ENCODE measurements at places on chromosomes 4 and X. TPM values are rescaled to one million over a fixed set of nuclear protein-coding genes. Genes with fewer than 3 reads are reported as not detected.

NPNT gene
- 198 TPM for total RNA-seq

ASB12 gene
- not detected for total RNA-seq

MTTP gene
- total RNA-seq: 92.2 TPM

UGT2B10 gene
- total RNA-seq: 31.0 TPM

TCP11X2 gene
- 0.72 TPM for total RNA-seq

TMPRSS11D gene
- total RNA-seq: not detected

TGIF2LX gene
- total RNA-seq: not detected

PWWP3B gene
- 34.9 TPM for total RNA-seq

BRS3 gene
- not detected for total RNA-seq

RIPPLY1 gene
- total RNA-seq: not detected

DNA sequence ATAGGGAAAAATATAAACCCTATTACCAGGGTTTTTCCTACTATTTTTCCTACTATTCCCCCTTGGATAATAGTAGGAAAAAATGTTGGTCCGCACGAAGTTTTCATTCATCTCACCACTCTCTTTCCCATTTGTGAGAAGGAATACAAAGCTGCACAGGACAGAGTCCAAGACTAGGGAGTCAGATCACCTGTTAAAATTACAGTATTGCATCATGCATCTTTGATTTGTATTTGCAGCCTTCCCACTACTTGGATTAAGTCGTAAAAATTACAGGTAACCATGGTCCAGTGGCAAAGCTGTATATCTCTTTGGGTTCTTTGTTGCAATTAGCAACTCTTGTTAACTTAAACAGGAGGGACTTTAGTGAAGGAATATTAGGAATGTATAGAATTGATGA, 121.5 kb downstream of the FNIP2 start:
- no peak for DNase-seq

GRCh38 chrX:155086961-155087735, 15.8 kb downstream of the BRCC3 start:
- DNase-seq: no peak

GRCh38 chr4:76311896-76312331, 5.4 kb downstream of the STBD1 start:
- DNase-seq: peak; percentile 34

- no peak for DNase-seq
Observed at GRCh38 chr4:1368421-1369090, 21.5 kb downstream of the UVSSA start.

DNA sequence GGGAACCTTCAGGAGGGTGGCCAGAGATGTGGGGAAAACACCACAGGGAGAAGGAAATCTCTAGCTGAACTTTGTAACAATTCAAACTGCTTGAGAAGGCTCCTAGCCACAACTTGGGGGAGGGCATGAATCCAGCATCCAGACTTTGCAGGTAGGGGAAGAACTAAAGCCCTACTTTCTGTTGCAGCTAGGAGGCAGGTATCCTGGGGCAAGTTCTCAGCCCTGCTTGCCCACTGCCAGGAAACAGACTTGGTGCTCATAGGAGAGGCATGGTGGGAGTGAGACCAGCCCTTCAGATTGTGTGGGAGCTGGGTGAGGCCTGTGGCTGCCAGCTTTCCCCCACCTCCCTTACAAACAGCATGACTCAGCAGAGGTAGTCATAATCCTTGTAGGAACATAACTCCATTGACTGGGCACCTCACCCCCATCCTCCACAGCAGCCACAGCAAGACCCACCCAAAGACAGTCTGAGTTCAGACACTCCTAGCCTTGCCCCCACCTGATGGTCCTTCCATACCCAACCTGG, 209.5 kb upstream of the CPEB2 start:
- no peak for DNase-seq

- no peak for DNase-seq
Observed at GRCh38 chr4:76980261-76980660, 30.7 kb downstream of the SEPTIN11 start.

DNA sequence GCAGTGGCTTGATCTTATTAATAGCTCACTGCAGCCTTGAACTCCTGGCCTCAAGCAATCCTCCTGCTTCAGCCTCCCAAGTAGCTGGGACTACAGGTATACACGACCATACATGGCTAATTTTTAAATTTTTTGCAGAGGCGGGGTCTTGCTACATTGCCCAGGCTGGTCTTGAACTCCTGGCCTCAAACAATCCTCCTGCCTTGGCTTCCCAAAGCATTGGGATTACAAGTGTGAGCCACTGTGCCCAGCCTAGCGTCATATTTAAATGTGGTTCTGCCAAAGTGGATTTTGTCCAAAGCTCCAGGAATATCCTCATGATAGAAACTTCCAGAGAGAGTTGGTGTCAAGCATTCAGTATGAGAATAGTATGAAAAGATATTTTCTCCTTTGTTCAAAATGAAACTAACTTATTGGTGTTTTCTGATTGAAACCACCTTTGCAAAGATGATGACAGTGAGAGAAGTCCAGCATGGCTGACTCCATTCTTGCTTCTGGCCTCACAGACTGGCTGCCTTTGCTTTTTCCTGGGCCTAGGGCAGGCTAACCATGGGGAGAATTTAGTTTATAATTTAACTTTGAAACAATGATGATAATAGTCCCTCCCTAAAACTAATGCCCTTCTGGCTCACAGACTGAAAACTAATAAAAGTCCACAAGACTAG, 129.0 kb downstream of the C4orf51 start:
- DNase-seq: no peak

DNA sequence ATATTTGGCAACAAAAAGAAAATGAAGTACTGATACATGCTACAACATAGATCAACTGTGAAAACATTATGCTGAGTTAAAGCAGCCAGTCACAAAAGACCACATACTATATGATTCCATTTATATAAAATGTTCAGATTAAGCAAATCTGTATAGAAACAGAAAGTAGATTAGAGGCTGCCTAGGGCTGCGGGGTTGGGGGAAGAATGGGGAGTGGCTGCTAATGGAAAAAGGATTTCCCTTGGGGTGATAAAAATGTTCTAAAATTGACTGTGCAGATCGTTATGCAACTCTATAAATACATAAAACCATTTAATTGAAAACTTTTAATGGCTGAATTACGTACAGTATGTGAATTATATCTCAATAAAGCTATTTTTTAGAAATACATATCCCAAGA, 46.8 kb downstream of the NEK1 start:
- DNase-seq: no peak

DNA sequence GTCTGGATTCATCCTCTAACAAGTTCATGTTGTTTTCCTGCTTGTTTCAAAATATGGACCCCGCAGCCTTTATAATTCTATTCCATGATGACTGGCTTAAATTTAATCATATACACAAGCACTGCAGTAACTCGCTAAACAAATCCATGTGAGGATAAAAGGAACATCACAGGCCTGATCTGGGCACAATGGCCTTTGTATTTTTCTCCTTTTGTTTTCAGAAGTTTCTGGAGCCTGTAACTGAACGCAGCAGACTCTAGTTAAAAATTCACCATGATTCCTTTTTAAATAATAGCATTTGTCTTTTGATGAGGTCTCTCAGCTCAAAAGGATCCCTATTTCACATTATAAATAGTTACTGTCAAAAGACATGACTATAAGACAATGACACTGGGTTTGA, 30.2 kb upstream of the TMEM184C start:
- no peak for DNase-seq

DNA sequence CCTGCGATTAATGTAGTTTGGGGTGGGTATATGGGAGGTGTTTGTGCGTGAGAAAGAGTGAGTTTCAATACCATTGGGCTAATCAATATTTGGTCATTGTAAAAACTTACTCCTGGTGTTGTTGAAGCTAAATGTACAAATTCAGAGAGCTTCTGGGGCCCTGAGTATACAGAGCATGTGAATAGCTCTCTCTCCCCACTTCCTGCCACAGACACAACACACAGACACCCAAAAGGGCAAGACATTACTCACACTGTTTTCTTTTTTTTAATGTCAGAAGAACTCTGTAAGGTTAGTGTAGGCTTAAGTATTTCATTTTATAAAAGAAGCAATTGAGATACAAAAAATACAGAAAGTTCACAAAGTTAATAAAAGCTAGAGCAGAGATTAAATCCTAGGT, 151.3 kb upstream of the KCNIP4 start:
- no peak for DNase-seq

- DNase-seq: no peak
Observed at GRCh38 chr4:28490669-28491068, 1630.0 kb downstream of the STIM2 start.

DNA sequence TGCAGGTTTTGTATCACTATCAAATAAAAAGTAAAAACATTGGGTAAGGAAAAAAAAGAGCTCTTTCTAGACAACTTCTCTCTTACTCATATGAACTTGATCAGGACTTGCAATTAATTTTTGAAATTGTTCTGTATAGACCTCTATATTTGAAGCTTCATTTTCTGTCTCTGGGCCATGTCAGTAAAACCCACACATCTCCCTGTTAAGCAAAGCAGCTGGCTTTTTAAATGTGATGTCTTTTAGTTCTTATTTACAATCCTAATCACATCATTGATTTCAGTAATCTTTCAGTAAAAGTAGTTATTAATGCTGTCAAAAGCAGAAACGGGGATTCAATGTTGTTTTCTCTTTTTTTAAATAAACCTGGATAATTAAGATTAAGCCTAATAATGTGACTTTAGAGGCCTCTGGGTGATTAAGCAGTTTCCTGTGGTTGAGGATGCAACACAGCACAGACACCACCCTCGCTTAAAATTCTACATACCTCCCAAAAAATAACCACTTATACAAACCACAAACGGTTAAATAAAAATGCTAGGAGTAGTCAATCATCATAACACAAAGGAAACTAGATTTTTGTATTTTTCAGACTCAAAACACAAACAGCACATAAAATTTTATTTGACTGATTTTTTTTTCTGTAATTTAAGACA, 5.2 kb upstream of the PCDH10 start:
- no peak for DNase-seq

DNA sequence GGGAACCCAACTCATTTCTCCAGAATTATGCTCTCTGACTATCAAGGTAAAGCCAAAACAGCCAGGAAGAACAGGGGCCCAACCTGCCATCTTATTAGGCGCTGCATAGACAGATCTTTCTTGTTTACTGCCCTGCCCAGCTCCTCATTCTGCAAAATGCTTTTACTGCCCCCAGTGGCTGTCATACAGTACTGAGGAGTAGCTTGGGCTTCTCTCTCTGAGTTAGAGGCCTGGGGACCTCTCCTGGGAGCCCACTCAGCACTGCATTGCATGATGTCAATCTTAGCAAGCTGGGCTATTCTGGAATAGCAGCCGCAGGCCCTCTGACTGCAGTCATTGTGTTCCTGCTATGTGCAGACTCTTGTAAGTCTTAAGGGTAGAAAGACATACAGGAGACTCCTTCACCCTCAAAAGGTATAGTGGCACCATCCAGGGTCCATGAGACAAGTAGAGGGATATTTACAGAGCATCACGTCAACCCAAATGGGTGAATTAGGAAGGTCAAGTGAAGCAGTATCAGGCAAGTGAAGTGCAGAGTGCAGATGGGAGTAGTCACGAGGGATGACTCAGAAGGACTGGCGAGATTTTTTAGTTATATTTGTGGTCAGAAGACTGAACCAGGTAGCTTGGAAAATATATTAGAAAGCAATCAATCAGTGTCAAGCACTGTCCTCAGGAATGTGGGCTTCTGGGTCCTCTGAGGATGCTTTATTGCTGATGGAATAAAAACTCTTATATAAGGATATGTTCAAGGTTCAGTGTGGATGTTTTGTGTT, 294.1 kb upstream of the SFRP2 start:
- peak; percentile 7 for DNase-seq

DNA sequence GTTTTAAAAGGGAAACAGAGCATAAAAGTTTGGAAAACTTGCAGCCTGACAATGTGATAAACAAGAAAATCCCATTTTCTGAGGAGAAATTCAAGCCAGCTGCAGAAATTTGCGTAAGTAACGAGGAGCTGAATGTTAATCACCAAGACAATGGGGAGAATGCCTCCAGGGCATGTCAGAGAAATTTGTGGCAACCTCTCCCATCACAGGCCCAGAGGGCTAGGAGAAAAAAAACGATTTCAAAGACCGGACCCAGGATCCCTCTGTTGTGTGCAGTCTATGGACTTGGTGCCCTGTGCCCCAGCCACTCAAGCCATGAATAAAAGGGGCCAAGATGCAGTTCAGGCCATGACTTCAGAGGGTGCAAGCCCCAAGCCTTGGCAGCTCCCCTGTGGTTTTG, 355.4 kb upstream of the NDST3 start:
- no peak for DNase-seq

- DNase-seq: peak; percentile 39
Observed at GRCh38 chrX:2875798-2876399, 47.2 kb downstream of the GYG2 start.

- peak; percentile 50 for DNase-seq
Observed at GRCh38 chrX:1592470-1593142, 1.2 kb downstream of the AKAP17A start.

DNA sequence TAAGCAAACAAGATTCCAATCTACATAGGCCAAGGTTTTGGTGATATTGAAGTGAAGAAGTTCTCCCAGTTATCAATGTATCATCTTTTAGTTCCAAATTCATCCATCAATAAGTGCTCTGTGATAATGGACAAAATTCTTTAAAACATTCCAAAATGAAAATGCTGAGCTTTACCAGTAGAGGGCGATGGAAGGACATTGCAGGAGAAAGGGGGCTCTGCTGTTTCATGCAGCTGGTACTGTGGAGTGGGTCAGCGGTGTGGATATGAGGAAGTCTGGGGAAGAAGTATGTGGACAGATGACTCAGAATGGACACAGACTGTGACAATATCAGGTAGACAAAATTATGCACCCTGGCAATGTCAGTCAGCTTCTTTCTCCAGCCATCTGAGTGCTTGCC, 46.6 kb upstream of the HS6ST2 start:
- DNase-seq: peak; percentile 24

- DNase-seq: no peak
Observed at GRCh38 chr4:96009427-96010119, 169.7 kb downstream of the PDHA2 start.

- no peak for DNase-seq
Observed at GRCh38 chr4:155609455-155610059, 57.1 kb upstream of the GUCY1A1 start.

- no peak for DNase-seq
Observed at GRCh38 chrX:63746278-63746677, 38.7 kb downstream of the ARHGEF9 start.

DNA sequence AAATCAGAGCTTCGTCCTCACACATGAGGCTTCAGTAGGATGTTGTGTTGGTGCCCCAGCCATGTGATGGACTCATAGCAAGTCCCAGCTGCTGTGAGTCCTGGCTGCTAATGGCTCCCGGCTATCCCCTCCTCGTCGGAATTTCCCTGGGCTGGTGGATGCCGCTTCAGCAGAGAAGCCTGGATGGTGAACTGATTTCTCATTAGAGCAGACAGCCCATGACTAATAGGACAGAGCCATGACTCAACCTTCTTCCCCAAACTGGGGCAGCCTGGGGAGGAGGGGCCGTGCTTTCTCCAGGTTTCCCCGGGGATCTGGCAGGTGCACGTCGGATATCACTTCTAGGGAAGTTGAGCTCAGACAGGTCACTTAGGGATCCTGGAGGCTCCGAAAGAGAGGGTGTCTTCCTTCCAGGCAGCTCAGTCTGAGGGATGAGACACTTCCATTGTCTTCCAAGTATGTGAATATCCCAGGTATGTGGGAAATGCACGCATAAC, 112.7 kb downstream of the ASMT start:
- DNase-seq: peak; percentile 43
